ENCODE measurements at places on chromosomes 2 and 18.

DNA sequence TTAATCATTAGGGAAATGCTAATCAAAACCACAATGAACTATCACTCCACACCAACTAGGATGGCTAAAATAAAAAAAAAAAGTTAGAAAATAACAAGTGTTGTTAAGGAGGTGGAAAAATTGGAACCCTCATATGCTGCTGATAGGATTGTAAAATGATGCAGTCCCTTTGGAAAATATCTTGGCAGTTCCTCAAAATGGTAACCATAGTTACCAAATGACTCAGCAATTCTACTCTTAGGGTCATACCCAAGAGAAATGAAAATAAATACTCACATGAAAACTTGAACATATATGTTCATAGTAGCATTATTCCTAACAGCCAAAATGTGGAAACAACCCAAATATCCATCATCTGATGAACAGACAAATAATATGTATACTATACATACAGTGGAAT, 15.7 kb upstream of the ACVR2A start:
- no peak overlapping the region for H3K4me3 ChIP-seq
- no peaks in the 10 kb centered on the region for H3K36me3 ChIP-seq
- no peaks in the 10 kb centered on the region for H3K27me3 ChIP-seq
- no peaks in the 10 kb centered on the region for H3K4me1 ChIP-seq
- no peak for DNase-seq

GRCh38 chr2:136136931-136137330, 19.0 kb upstream of the CXCR4 start:
- no peak for DNase-seq
- no peaks in the 10 kb centered on the region for H3K36me3 ChIP-seq
- no peaks in the 10 kb centered on the region for H3K27me3 ChIP-seq
- no peak overlapping the region for H3K27ac ChIP-seq
- peaks cover 1% of the 10 kb centered on the region for H3K4me1 ChIP-seq

DNA sequence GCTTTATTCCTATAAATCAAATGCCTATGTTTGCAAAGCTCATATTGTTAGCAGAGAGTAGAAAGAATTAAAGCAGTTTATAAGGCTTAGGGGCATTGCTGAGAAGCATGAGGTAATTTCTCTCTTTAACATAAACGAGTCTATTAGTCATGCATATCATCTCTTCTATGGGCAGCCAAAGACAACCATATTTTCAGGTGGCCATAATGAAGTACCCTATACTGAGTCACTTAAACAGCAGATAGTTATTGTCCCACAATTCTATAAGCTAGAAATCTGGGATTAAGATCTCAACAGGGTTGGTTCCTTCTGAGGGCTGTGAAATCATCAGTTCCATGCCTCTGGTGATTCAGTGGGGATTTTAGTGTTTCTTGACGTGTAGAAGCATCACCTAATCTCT, 277.5 kb downstream of the NR4A2 start:
- H3K27me3 ChIP-seq, result no peaks in the 10 kb centered on the region
- DNase-seq, result no peak
- H3K4me1 ChIP-seq, result no peaks in the 10 kb centered on the region
- no peak overlapping the region for H3K4me3 ChIP-seq

DNA sequence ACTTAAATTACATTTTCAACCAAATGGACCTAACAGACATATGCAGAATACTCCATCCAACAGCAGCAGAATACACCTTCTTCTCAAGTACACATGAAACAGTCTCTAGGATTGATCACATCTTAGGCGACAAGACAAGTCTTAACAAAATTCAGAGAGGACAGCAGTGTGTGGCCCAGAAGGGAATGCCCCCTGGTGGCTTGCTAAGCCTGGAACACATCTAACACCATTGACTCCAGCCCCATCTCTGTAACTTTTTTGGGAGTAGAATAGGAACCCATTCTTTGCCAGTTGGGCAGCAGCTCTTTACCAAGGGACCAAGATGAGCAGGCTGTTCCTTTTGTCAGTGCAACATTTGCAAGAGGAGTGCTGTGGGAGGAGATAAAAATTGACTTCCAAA, 249.9 kb downstream of the PLCL1 start:
- no peaks in the 10 kb centered on the region for H3K27me3 ChIP-seq
- H3K4me1 ChIP-seq, result no peaks in the 10 kb centered on the region
- H3K36me3 ChIP-seq, result no peaks in the 10 kb centered on the region
- no peak overlapping the region for H3K27ac ChIP-seq
- H3K4me3 ChIP-seq, result no peak overlapping the region

DNA sequence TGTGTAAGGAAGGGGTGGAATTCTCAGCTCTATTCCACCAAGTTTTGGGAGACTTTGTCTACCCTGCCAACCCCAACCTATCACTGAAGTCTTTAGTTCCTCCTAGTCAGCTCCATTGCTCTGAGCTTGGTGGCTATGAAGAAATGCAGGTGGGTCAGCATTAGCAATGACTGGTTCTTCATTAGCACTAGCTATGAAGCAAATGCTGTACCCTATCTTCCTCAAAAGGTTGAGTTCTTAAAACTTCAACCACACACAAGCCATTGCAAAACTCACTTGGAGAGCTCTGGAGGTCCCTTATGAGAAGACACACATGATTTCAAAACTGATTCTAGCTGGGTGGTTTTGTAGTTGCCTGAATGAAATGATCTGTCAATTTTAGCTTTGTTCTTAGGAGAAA, 193.8 kb downstream of the IKZF2 start:
- H3K4me3 ChIP-seq, result no peak overlapping the region
- H3K4me1 ChIP-seq, result no peaks in the 10 kb centered on the region
- H3K27ac ChIP-seq, result no peak overlapping the region
- DNase-seq, result no peak

- no peaks in the 10 kb centered on the region for H3K36me3 ChIP-seq
- H3K4me3 ChIP-seq, result no peak overlapping the region
- DNase-seq, result no peak
- no peak overlapping the region for H3K27ac ChIP-seq
- peaks cover 3% of the 10 kb centered on the region for H3K4me1 ChIP-seq
These were observed 5.3 kb upstream of the CTIF start for GRCh38 chr18:48533340-48534070.

GRCh38 chr2:189487283-189488007, 46.2 kb downstream of the WDR75 start:
- no peaks in the 10 kb centered on the region for H3K4me1 ChIP-seq
- no peak overlapping the region for H3K4me3 ChIP-seq
- no peak for DNase-seq
- no peaks in the 10 kb centered on the region for H3K36me3 ChIP-seq
- H3K27me3 ChIP-seq, result no peaks in the 10 kb centered on the region
- H3K27ac ChIP-seq, result no peak overlapping the region

- peaks cover 9% of the 10 kb centered on the region for H3K4me1 ChIP-seq
- no peaks in the 10 kb centered on the region for H3K36me3 ChIP-seq
- no peak overlapping the region for H3K4me3 ChIP-seq
- H3K27ac ChIP-seq, result no peak overlapping the region
These were observed 698.1 kb upstream of the NXPH2 start for GRCh38 chr2:139478165-139478914.

DNA sequence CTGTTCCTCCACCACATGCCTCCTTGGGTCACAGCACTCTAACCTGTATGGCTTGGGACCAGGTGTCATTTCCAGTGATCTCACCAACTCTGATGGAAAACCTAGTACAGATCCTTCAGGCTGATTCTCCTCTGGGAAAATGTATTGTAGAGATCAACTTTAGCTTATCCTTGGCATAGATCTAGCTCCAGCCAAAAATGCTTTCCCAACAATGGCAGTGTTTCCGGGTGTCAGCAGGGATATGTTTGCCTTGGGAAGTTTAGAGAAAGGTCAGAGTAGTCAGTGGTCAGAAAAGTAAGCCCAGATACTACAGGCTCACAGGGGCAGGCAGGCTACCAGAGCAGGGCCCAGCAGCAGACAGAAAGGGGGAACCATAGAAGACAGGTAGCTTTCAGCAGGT, 73.6 kb downstream of the CD8B2 start:
- no peaks in the 10 kb centered on the region for H3K27me3 ChIP-seq
- no peaks in the 10 kb centered on the region for H3K36me3 ChIP-seq
- DNase-seq, result no peak
- no peaks in the 10 kb centered on the region for H3K4me1 ChIP-seq
- no peak overlapping the region for H3K27ac ChIP-seq

DNA sequence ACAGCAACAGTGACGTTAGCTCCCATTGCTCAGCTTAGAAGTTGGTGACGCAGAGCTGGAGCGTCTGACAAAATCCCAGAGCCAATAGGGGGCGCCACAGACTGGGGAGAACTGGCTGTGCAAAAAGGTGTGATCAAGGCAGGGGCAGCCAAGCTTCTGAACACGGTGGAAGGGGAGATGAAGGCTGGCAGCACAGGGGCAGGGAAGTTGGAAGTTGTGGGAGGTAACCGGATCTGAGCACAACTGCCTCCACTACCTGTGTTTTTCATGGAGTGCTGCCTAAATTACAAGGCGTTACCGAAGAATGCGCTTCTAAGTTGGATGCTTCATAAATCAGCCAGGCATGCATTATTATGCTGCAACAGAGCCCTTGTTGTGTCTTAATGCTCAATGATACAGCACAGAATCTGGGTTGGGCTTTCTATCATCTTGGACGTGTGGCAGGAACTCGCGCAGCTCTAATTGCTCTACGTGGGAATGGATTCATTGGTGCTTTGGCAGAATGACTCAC, 370.0 kb downstream of the SLC4A3 start:
- peak; percentile 48 for DNase-seq
- no peak overlapping the region for H3K4me3 ChIP-seq
- H3K36me3 ChIP-seq, result no peaks in the 10 kb centered on the region
- no peaks in the 10 kb centered on the region for H3K27me3 ChIP-seq
- no peaks in the 10 kb centered on the region for H3K4me1 ChIP-seq

- DNase-seq, result no peak
- no peaks in the 10 kb centered on the region for H3K36me3 ChIP-seq
- H3K27me3 ChIP-seq, result no peaks in the 10 kb centered on the region
- H3K27ac ChIP-seq, result no peak overlapping the region
- H3K4me1 ChIP-seq, result peaks cover 3% of the 10 kb centered on the region
These were observed 357.0 kb upstream of the ID2 start for GRCh38 chr2:8324901-8325300.

- H3K4me3 ChIP-seq, result no peak overlapping the region
- no peak overlapping the region for H3K27ac ChIP-seq
- H3K36me3 ChIP-seq, result no peaks in the 10 kb centered on the region
- DNase-seq, result no peak
- no peaks in the 10 kb centered on the region for H3K4me1 ChIP-seq
- no peaks in the 10 kb centered on the region for H3K27me3 ChIP-seq
These were observed 502.0 kb downstream of the EPHA4 start for GRCh38 chr2:221070106-221070505.

DNA sequence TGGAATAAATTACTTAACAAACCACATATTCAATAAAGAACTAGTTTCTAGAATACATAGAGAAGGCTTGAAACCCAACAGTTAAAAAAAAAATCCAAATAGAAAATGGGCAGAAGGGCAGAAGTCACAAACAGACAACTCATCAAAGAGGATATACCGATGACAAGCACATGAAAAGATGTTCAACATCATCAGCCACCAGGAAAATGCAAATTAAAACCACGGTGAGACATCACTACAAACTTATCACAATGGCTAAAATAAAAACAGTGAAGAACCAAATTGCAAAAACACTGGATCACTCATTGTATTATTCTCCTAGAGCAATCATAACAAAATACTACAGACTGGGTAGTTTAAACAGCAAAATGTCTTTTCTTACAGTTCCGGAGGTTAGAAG, 14.5 kb downstream of the SESTD1 start:
- DNase-seq, result no peak
- H3K27me3 ChIP-seq, result no peaks in the 10 kb centered on the region
- H3K27ac ChIP-seq, result no peak overlapping the region
- no peaks in the 10 kb centered on the region for H3K36me3 ChIP-seq

DNA sequence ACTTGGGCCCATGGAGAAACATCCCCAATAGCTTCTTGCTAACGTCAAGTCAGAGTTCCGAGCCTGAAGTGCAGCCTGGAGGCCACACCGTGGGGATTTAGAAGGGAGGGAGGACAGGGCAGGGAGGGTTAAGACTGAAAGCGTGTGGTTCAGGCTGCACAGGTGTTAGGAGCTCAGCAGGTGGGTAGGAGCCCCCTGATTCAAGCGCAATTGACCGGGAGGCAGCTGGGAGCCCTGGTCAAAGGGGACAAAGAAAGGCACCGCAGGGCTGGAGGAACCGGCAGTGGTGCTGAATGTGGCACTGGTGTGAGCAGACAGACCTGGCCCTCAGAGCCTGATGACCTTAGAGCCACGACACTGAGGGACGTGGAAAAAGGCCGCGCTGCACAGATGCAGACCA, 149.6 kb downstream of the TMEM18 start:
- H3K36me3 ChIP-seq, result no peaks in the 10 kb centered on the region
- H3K27ac ChIP-seq, result no peak overlapping the region
- peaks cover 11% of the 10 kb centered on the region for H3K4me1 ChIP-seq
- no peak for DNase-seq
- peak overlapping the region; percentile 74 for H3K4me3 ChIP-seq

DNA sequence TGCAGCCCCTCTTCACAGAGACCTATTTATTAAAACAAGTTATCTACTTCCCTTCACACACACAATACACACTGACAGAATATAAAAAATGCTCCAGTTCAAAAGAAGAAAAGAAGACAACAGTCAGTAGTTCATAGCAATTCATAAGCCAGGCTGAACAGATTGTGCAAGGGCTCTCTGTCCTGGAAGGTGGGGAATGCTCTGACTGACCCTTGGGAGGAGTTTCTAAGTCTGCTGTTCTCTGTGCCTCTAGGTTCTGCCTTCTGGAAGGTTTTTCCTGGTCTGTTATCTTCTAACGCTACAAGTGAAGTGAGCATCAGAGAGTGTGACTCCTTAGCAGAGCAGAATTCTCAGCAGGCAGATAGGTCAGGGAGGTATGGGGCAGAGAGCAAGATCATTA, 35.7 kb downstream of the SP3 start:
- peaks cover 2% of the 10 kb centered on the region for H3K36me3 ChIP-seq
- DNase-seq, result no peak
- H3K27me3 ChIP-seq, result no peaks in the 10 kb centered on the region

GRCh38 chr2:23124214-23124750, 260.7 kb upstream of the KLHL29 start:
- no peak overlapping the region for H3K27ac ChIP-seq
- no peaks in the 10 kb centered on the region for H3K36me3 ChIP-seq
- no peak overlapping the region for H3K4me3 ChIP-seq
- no peaks in the 10 kb centered on the region for H3K4me1 ChIP-seq

- peak; percentile 20 for DNase-seq
- H3K4me1 ChIP-seq, result peaks cover 19% of the 10 kb centered on the region
- no peak overlapping the region for H3K27ac ChIP-seq
- H3K27me3 ChIP-seq, result no peaks in the 10 kb centered on the region
- no peaks in the 10 kb centered on the region for H3K36me3 ChIP-seq
- H3K4me3 ChIP-seq, result no peak overlapping the region
These were observed 46.4 kb upstream of the SELENOI start for GRCh38 chr2:26299471-26300101.

- DNase-seq, result no peak
- no peaks in the 10 kb centered on the region for H3K27me3 ChIP-seq
- no peak overlapping the region for H3K27ac ChIP-seq
- H3K4me3 ChIP-seq, result no peak overlapping the region
- no peaks in the 10 kb centered on the region for H3K4me1 ChIP-seq
These were observed 45.9 kb upstream of the ASAP2 start for GRCh38 chr2:9160732-9161131.

GRCh38 chr2:217434180-217434975, 568.4 kb downstream of the TNS1 start:
- peaks cover 30% of the 10 kb centered on the region for H3K4me1 ChIP-seq
- peak; percentile 70 for DNase-seq
- no peaks in the 10 kb centered on the region for H3K27me3 ChIP-seq

- no peak overlapping the region for H3K27ac ChIP-seq
- H3K4me3 ChIP-seq, result no peak overlapping the region
- peaks cover 6% of the 10 kb centered on the region for H3K36me3 ChIP-seq
These were observed 57.5 kb upstream of the AGPS start for GRCh38 chr2:177334940-177335543.

GRCh38 chr2:210224941-210225672, at the start of gene ACADL:
TSS of gene ACADL (minus strand) at chr2:210225447. CDS start at chr2:210225263, 184 bp downstream.
- H3K27me3 ChIP-seq, result no peaks in the 10 kb centered on the region
- H3K4me1 ChIP-seq, result peaks cover 4% of the 10 kb centered on the region
- peak; percentile 54 for DNase-seq
- H3K4me3 ChIP-seq, result peak within 1 kb of the TSS; percentile 85
